GM12891 (cell line): ENCODE measurements at places on chromosomes 5 and 9.
A peak's percentile ranks its signal among the peaks of the same experiment; 100 is the strongest.

DNA sequence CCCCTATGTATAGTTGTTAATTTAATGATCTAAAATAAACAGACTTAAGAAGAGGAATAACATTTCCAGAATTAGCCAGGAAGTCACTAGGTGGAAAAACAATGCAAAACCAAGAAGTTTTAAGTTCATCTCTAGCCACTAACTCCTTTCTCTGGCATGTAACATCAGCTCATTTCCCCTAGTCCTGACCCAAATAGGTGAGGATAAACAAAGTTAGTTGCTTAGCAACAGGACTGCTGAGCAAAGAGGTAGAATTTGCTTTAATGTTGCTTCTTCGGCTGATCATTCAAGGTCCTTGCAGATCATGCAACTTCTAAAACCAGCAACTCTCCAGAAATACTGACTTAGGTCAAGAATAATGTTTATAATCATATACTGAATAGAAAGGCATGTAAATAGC is 675.8 kb downstream of the CETN3 start:
- DNase-seq: no peak

DNA sequence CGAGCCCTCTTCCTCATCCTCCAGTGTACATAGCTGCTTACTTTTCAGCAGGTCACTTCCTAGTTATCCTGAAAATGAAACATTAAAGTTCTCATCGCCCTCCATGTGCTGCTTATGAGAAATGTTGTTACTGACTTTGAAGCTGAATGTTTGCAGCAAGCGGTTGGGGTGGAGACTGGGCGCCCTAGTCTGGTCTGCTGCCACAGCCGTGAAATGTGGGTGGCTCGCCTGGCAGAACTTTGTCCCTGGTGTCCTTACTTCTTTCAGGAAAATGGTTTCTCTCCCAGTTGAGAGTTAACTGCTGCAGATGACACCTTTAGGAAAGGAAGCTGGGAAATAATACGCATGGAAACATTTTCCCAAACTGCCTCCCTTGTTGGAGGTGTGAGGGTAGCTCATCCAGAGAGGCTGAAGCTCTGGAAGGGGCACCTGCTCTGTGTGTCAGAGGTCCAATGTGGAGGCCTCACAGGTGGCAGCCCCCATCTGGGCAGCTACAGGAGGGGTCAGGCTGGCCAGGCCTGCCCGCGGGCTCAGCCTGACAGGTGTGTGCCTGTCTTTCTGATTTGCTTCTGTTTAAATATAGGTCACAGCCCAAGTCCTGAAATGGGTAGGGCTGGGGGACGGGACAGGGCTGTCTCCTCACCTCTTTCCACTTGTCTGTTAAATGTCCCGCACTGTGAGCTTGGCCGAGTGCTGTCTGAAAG is 24.0 kb downstream of the TRAF2 start:
- no peak for DNase-seq

DNA sequence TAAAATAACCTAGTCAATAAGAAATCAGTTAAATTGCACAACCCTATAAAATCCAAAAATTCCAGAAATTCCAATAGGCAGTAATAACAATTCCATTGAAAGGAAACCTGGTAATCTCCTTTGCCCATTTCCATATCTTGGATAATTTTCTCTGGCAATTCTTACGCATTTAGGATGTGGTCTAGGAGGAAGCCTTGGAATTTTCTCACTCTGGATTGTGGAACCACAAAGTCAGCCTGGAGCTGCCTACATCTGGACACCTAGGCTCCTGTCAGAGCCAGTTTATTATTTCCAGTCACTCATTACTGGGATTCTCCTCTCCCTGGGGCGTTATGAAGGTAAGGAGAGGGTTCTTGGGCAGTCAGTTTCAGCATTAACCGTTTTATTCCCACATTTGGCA is 40.3 kb upstream of the GNE start:
- DNase-seq: no peak

GRCh38 chr9:138009803-138010690 is 132.5 kb downstream of the CACNA1B start:
- DNase-seq: no peak

GRCh38 chr9:112555844-112556482 is 69.3 kb downstream of the KIAA1958 start:
- peak; percentile 21 for DNase-seq

- no peak for DNase-seq
Observed at GRCh38 chr5:5340206-5340729, 82.2 kb upstream of the ICE1 start.

DNA sequence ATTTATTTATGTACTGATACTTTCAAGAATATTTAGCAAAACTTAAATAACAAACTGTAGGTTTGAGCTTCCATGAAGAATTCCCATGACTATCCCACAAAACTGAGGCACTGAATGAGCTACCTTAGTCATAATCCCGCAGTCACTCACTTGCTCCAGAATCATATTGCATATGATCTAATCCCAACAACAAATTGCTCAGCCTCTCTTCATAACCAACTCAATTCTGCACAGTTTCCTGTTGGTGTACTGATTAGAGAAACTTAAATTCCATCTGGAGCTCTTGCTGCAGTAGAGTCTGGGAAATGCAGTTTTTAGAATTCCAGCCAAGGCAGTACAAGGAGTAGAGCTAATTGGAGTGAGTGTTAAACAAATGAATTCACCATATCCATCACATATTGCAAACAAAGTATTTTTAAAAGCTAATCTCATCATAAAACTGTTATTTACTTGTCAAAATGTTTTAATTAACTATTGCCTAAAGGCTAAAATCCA is 35.7 kb upstream of the CDH18 start:
- no peak for DNase-seq

DNA sequence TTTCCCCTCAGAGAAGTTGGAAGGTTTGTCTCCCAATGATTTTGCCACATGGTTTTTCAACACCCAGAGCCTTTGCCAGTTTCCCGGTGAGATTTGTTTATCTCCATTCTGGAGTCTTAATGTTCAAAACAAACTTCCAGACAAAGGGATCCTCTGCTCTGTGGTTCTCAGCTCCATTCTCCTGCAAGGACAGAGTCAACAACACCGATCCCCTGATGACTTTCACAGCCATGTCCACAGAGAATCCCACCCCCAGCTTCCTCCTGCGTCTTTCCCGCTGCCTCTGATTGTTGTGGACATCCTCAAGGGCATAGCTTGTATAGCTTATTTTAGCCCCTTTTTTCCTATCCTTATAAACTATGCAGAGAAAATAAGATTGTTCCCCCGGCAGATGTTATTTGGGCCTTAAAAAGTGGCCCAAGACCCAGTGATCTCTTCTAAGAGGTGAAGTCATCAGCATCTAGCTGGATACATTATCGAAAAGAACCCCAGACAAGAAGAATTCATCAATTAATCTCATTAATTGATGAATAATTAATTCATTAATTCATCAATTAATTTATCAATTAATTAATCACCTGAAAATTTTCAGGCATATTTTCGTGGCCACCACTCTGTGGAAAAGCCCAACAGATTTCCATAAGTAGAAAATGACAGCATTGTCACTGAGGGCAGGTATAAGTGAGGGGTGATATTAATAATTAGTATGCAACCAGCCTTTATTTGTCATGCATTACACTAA is 2.9 kb upstream of the ABLIM3 start:
- no peak for DNase-seq

DNA sequence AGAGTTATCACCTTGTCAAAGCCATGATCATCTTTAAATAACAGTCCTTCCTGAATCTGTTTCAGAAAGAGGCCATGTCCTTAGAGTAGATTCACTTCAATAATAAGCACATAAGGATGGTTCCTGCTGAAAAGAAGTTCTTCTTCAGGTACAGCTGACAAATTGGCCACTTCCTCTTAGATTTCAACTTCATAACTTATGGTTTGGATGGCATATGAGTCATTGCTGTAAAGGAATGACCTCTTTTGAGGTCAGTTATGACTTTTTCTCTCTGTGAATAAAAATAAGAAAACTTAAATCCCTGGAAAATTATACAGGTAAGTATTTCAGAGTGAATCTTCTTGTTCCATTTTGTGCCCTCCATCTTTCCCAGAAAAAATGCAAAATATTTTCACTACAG is 555.3 kb upstream of the ZNF462 start:
- DNase-seq: no peak

- DNase-seq: no peak
Observed at GRCh38 chr5:20030125-20030524, 42.1 kb upstream of the CDH18 start.

GRCh38 chr9:13552606-13553215 is 273.2 kb upstream of the MPDZ start:
- DNase-seq: no peak

- no peak for DNase-seq
Observed at GRCh38 chr5:107294669-107295068, 376.1 kb downstream of the EFNA5 start.

- no peak for DNase-seq
Observed at GRCh38 chr5:127014573-127014972, 15.8 kb downstream of the MARCHF3 start.

DNA sequence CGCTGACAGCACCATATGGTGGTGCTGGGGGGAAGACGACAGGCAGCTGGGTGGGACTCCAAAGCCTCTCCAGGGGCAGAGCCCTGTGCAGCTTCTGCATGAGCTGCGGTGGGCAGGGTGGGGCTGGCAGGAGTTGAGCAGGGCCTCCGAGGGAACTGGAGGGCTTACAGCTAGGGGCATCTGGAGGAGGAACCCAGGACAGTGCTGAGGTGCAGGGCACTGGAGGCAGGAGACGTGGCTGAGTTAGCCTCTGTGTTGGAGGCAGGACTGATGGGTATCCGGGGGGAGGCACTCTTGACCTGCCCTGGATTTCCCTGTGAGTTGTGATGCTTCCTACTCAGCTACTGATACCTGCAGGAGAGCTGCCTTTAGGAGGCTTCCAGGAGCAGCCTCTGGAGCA is 45.0 kb downstream of the TENT4A start:
- DNase-seq: no peak

DNA sequence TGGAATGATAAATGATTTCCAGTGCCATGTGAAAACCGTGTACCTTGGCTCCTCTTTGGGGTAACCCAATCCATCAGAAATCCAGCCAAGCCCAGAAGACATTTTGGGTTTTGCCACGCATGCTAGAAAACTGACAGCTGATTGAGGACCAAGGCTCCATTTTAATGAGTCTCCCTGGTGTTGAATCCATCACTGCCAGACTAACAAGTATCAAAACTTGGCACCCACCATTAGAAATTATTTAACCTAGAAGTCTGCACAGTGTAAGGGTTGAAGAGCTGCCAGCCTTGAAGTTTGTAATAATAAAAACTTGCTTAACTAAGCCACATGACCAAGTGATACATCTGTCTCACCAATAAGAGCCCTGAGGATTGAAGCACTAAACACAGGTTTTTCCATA is 369.9 kb downstream of the DNAH5 start:
- no peak for DNase-seq

- DNase-seq: no peak
Observed at GRCh38 chr9:8725635-8726034, 926.1 kb upstream of the DMAC1 start.

- no peak for DNase-seq
Observed at GRCh38 chr5:24535646-24536045, 109.1 kb downstream of the CDH10 start.

- DNase-seq: no peak
Observed at GRCh38 chr5:19928562-19929421, 59.2 kb downstream of the CDH18 start.

GRCh38 chr9:110926828-110927487 is 111.3 kb downstream of the LPAR1 start:
- DNase-seq: no peak

DNA sequence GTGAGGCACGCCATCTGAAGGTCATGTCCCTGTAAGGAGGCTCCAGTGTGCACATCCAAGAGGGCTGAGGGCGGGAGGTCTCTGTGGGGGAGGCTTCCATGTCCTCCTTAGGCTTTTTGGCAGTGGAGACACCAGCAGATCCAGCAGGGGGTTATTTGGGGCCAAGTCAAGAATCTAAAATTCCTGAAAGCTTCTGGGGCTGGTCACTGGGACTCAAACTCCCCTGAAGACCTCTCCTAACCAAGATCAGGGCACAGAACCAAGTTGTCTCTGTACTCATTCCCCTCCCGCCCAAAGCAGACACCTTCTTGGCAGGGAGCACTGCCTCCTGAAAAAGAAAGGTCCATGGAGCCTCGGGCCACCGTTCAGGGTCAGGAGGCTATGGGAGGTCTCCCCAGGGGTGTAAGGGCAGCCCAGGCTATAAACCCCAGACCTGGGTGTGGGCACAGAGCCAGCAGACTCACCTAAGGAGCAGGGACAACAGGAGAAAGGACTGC is 127.4 kb upstream of the ADRA1B start:
- no peak for DNase-seq

DNA sequence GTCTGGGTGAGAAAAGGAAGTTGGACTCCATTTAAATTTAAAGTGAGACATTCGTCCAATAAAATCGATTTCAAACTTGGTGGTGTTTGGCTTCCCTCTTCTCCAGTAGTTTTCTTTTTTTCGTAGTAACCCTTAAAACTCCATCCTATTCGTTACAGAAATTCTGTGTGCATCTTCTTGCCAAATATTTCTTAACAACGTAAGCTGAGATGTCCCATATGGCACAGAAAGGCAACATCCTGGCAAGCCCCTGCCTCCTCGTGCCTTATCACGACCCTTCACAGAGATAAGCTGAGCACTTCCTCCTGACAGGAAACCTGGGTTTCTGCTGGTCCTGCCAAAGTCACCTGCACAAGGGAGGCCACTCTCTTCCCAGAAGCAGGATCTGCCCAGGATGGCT is 11.8 kb upstream of the ADAMTS2 start:
- DNase-seq: no peak

DNA sequence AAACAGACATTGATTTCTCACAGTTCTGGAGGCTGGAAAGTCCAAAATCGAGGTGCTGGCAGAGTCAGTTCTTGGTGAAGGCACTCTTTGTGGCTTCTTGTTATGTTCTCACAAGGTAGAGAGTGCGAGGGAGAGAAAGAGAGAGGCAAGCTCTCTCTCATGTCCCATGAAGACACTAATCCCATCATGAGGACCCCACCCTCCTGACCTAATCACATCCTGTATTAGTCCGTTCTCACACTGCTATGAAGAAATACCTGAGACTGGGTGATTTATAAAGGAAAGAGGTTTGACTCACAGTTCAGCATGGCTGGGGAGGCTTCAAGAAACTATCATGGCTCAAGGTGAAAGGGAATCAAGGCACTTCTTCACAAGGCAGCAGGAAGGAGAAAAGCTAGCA is 5.7 kb upstream of the AMACR start:
- no peak for DNase-seq

DNA sequence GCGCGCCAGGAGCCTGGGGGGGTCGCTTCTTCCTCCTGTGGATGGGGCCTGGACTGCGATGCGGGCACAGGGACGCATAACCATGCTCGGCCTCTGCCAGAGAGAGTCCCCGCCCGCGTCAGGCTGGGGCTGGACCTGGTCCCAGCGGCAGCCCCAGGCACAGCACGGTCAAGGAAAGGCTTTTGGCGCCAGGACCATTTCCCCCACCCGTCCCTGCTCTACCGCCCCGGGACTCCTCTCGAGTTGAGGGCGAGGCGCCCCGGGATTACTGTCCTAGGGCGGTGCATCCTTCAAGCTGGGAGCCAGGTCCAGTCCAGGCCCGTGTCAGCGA is 341 bp downstream of the MXD3 start:
- DNase-seq: no peak

DNA sequence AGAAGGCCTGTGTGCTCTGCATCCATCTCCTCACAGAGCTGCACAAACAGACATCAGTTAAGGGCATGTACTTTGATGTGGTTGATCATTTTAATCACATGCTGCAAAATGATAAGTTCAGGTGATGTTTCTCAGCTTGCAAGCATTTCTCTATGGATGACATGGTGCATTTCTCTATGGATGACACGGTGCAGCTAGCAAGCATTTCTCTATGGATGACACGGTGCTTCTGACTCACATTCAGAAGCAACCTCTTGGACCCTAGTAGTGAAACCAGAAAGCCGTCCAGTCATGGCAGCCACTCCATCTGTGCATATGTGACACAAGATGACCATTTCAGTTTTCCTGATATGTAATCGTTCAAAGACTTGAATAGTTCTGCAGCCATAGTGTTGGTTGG is 24.1 kb upstream of the RNF20 start:
- no peak for DNase-seq
